Stromal cell of bone marrow (primary cell): ENCODE measurements at places on chromosomes 6 and 20.

DNA sequence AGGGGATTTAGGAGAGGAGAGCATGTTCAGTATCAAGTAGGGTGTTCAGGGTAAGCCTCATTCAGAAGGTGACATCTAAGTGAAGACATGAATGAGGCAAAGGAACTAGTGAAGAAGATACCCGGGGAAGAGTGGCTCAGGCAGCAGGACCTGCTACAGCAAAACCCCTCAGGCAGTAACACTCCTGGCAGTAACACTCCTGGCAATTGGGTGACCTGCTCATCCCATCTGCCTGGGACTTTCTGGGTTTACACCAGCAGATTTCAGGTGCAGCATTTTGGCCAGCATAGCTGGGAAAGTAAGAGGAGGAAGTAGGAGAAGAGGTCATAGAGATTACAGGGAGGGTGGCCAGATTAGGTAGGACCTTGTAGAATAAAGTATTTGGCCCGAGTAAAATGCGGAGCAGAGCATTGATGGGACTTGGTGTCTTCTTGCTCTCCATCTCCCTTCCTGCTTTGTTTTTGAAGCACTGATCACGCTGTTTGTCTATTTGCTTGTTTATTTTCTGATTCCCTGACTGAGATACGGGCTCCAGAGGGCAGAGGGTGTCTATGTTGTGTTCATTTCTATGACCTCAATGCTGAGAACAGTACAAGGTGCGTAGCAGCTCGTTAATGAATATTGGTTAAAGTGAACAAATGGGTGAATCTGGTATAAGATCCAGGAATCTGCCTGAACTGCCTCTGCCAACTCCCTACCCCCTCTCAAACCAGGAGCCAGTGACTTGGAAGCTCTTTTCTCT is 88.3 kb downstream of the IYD start:
- no peak for DNase-seq

DNA sequence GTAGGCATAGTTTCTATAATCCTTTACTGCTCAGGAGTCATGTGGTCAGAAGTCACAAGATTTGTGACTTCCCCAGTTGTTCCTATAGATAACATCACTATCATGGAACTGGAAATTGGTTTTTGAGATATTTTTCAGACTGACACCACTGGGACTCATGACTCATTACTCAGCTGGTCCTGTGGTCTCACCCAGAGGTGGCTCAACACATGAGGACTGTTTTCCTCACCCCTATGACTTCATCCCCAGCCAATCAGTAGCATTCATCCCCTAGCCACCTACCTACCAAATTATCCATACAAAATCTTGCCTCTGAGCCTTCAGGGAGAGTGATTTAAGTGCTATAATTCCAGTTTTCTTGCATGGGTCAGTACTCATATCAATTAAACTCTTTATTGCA is 1217.7 kb downstream of the EPHA7 start:
- no peak for DNase-seq

- DNase-seq: peak; percentile 11
These were observed 113.3 kb downstream of the AFG1L start for GRCh38 chr6:108407904-108408827.

DNA sequence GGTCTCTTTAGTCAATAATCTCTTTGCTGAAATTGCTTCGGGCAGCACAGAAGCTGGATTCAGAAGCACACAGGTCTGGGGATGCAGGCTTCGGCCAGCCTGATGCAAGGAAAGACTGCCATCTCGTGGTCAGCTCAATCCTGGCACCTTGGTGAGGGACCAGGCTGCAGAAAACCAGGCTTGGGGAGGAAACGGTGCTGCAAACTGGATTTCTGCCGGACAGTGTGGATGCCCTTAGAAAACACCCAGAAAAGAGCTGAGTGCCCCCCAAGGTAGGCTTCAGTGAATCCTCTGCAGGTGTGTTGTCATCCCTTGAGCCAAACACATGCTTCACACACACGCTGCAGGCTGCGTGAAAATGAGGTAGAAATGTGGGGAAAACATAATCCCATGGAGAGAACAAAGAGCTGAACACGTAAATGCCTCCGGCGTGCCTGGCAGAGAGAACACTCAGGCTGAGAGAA is 89.8 kb upstream of the PAX1 start:
- DNase-seq: peak; percentile 22

DNA sequence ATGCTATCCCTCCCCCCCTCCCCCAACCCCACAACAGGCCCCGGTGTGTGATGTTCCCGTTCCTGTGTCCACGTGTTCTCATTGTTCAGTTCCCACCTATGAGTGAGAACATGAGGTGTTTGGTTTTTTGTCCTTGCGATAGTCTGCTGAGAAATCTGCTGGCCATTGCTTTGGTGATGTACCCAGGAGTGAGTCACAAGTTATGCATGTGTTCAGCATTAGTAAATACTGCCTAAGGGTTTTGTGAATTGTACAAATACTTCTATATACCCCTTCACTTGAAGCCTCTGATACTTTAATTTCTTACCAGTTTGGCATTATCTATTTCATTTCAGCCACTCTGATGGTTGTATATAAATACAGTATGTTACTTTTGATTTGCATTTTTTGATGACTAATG is 711.3 kb upstream of the GJE1 start:
- DNase-seq: no peak

DNA sequence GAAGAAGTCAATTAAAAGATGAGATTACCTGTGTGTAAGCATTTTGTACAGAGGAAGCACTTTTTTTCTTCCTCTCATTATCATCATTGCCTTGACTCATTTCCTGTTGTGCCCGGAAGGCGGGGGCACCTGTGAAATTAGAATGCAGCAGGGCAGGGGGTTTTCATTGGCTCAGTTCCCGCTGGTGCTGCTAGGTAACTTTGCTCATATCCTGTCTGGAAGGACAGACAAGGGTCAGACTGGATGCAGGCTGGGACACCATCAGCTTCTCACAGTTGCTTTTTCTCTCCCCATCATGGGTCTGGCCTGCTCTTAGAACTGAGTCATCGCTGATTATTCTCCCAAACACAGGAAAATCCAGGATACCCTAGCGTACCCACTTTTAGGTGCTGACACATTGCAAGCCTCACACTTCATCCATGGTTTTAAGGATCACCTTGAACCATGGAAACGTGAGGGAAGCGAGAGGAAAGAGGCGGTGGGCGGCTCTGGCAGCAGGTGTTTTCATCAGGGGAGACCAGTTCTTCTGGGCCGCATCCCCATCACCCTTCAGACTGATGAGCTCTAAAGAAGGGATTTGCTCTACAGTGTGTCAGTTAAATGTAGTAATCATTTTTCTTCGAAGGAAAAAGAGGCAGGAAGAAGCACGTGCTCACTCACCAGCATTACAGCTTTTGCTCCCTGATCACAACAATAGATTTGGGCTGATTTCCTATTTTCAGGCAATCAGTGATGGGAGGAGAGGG is 195.7 kb upstream of the SASH1 start:
- DNase-seq: no peak

- DNase-seq: no peak
These were observed 291.4 kb upstream of the RNF217 start for GRCh38 chr6:124670801-124671200.

GRCh38 chr6:136753624-136754023 is 38.7 kb downstream of the MAP3K5 start:
- no peak for DNase-seq

GRCh38 chr20:23298926-23299672 is 51.5 kb upstream of the NXT1 start:
- DNase-seq: peak; percentile 35

DNA sequence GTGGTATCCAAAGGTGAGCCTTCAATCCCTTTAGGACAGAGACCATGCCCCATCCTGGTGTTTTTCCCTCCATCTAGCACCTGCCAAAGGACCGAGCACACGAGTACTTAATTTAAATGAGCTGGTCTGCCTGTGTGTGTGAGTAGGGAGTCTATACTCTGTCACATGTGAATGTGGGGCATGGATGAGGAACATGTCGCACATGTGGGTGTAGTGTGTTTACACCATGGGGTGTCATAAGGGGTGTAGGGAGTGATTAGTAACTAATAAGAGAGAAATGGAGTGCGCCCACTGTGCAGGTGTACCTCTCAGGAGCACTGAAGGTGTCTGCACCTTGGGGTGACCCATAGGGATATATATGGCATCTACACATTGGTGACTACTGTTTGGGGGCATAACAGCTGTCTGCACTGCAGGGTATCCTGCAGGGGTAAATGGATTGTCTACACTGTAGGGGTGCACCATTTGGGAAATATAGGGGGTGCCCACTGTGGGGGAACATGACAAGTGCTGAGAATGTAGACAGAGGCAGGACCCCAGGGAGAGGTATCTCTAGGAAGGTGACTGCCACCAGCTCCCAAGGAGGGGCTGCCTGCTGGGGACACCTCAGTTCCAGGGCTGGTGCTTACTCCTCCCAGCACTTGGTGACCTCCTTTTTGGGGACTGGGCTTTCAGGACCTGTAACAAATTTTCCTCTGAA is 53.5 kb downstream of the EBF4 start:
- no peak for DNase-seq

DNA sequence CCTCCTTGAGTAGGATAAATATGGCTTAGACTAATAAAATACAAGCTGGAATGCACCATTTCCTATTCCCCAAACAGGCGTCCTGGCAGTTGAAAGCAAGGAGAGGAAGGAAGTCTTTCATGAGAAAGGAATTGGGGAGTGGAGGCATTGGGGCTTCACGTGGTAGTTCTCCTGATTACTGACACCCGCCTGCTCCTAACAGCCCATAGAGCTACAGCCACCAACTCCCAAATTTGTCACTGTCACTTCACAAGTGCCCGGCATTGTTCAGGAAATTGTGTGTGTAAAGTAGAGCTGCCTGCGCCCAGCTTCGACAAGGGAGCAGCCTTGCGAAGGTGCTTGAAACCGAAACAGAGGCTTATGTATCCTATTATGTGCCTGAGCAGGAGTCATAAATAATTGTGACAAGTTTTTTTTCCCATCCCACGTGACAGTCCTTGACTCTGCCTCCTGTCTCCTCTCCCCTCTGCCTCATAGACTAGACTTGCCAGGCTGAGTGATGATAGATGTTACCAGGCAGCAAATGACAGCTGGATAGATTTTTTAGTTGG is 301.7 kb upstream of the ZFP64 start:
- DNase-seq: peak; percentile 41

DNA sequence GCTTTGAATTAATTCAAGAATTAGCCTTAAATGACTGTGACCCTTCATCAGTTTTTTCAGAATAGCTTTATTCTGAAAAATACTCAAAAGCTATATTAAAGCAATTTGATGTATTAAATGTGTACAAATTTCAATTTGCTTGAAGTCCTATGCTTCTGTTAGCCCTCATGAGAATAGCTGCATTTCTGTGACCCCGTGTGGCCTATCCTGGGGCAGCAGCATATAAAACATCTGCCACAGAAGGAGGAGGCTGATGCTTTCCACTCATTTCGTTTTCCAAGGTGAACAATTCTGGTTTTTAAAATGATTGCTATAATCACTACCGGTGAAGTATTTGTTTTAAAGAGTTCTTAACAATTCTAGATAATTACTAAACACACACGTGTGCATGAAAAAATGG is 360.3 kb downstream of the BTBD9 start:
- no peak for DNase-seq

GRCh38 chr6:18019539-18020534 is 32.4 kb upstream of the KIF13A start:
- DNase-seq: no peak

- DNase-seq: peak; percentile 58
These were observed 212.8 kb upstream of the PROKR2 start for GRCh38 chr20:5529331-5530148.

GRCh38 chr6:104014163-104014959 is 845.4 kb downstream of the HACE1 start:
- DNase-seq: no peak

- no peak for DNase-seq
These were observed 124.5 kb upstream of the SAMD5 start for GRCh38 chr6:147384029-147384428.

DNA sequence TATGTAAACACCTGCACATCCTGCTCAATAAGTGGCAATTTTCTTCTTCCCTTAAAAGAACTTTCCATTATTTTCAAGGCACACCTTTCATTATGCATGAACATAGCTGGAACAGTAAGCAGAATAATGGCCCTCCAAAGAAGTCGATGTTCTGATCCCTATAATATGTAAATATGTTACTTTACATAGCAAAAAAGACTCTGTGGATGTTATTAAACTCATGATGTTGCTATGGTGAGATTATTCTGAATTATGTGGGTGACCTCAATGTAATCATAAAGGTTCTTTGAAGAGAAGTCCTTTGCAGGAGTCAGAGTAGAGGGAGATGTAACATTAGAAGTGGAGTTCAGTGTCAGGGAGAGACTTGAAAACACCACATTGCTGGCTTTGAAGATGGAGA is 299.9 kb upstream of the PLN start:
- DNase-seq: no peak

DNA sequence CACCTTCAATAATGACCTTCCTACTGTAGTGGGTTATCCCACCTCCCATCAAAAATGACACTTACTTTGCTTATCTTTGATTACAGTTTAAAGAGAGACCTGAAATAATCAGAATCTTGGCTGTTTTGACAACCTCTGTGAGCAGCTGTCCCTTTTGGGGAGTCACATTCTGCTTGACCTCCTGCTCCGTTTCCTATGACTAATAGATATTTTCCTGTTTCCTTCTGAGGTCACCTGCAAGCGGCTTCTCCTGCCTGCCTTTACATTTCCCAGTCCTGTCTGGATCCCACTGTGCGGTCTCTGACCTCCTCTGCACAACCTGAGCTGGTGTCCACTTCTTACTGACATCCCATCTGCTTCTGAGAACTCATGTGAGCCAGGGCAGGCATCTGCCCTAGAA is 54.2 kb downstream of the TRAM2 start:
- no peak for DNase-seq

DNA sequence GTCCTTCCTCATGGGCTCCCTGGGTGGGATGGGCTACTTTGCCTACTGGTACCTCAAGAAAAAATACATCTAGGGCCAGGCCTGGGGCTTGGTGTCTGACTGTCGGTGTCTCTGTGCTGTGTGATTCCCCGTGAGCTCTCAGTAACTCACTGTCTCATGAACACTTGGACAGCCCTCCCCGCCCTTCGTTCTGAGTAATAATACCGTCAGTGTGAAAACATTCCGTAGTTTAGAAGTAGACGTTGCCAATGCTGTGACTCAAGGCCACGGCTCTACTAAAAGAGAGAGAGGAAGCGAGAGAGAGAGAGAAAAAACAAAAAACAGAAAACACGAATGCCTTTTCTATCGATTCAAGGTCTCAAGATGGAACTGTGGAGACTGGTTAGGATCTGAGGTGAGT is 31.8 kb downstream of the FITM2 start:
- DNase-seq: peak; percentile 80

- no peak for DNase-seq
These were observed 36.8 kb downstream of the MTHFD1L start for GRCh38 chr6:150902142-150902776.

DNA sequence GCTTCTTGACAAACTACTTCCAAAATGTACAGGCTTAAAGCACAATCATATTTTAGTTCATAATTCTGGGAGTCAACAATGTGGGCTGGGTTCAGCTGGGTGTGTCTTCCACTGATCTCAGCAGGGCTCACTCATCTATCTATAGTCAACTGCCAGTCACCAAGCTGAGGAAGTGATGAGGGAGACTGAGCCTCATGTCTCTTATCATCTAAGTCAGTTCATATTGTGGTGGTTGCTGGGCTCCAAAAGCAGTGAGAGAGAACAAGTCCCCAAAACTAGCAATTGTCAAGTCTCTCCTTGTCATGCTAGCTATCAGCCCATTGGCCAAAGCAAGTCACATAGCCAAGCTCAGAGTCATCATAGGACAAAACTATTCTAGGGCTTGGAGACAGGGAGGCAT is 465.9 kb upstream of the ARID1B start:
- DNase-seq: no peak
